Activated CD8-positive, alpha-beta memory T cell treated with anti-CD3 and anti-CD28 coated beads for 1 hour (primary cell): ENCODE measurements at places on chromosomes 16 and 17.

DNA sequence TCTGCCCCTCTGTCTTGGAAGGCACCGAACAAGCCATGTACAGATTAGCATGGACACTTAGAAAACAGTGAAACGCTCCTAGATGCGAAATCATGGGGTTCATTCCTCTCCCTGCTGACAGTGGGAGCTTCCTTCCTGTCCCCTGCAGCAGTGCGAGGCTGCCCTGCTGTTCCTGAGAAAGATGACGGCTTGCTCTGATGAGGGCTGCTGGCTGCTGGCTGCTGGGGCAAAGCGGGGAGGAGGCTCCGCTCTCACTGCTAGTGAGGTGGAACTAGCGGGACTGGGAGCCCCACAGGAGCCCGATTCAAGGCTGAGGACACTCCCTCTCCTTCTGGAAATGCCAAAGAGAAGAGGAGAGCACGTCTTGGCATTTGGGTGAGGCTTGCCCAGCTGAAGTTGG is 25.9 kb upstream of the CACNG4 start:
- no peak for DNase-seq

DNA sequence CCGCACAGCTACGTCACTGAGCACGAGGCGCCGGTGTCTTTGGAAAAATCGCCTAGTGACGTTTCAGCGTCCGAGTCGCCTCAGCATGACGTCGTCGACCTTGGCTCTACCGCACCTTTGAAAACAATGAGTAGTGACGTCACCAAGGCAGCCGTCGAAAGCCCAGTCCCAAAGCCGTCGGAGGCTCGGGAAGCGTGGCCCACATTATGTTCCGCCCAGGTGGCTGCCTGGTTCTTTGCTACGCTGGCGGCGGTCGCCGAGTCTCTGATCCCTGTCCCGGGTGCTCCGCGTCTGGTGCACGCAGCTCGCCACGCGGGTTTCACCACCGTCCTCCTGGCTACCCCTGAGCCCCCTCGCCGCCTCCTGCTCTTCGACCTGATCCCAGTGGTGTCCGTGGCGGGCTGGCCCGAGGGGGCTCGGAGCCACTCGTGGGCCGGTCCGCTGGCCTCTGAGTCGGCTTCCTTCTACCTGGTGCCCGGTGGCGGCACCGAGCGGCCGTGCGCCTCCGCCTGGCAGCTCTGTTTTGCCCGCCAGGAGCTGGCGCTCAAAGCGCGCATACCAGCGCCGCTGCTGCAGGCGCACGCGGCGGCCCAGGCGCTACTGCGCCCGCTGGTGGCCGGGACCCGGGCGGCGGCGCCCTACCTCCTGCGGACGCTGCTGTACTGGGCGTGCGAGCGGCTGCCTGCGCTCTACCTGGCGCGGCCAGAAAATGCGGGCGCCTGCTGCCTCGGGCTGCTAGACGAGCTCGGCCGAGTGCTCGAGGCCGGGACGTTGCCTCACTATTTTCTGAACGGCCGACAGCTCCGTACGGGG is 1.5 kb downstream of the TMEM102 start:
- peak; percentile 55 for DNase-seq

- DNase-seq, result no peak
Measured at GRCh38 chr17:10614536-10615155, 42.5 kb downstream of the MYH3 start.

DNA sequence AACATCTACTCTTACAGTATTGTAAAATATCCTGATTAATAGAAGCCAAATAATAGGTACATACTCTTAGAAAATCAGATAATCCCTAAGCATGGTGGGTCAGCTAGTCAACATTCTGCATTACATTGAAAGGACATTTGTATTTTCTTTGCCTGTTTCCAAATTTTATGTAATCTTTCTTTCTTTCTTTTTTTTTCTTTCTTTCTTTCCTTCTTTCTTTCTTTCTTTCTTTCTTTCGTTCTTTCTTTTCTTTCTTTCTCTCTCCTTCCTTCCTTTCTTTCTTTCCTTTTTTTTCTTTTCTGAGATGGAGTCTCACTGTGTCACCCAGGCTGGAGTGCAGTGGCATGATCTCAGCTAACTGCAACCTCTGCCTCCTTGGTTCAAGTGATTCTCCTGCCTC is 18.9 kb downstream of the ITGB3 start:
- DNase-seq, result no peak

DNA sequence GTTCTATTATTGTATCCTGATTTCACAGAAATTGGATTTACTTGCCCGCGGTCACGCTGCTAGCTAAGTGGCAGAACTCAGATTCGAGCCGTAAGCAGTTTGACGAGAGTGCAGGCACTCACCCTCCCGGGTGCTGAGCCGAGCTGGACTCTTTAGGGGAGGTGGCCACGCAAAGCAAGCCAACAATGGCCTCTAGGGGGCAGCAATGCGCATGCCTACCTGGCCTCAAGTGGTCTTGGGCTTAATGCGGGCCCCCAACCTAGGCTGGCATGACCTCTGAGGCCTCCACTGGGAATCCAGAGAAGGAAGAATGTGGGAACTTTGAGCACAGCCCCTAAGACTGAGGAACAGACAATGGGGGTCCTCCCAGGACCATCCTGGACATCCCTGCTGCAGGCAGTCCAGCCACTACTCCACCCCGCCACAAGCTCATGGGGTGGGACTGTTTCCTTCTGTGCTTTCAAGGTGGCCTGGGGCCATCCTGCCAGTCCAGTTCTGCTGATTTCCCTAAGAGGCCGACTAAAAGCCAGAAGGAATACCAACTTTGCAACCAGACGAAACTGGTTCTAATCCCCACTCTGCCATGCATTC is 276.5 kb downstream of the XYLT1 start:
- peak; percentile 50 for DNase-seq

- DNase-seq, result no peak
Measured at GRCh38 chr17:51901242-51901641, 257.3 kb downstream of the CA10 start.

DNA sequence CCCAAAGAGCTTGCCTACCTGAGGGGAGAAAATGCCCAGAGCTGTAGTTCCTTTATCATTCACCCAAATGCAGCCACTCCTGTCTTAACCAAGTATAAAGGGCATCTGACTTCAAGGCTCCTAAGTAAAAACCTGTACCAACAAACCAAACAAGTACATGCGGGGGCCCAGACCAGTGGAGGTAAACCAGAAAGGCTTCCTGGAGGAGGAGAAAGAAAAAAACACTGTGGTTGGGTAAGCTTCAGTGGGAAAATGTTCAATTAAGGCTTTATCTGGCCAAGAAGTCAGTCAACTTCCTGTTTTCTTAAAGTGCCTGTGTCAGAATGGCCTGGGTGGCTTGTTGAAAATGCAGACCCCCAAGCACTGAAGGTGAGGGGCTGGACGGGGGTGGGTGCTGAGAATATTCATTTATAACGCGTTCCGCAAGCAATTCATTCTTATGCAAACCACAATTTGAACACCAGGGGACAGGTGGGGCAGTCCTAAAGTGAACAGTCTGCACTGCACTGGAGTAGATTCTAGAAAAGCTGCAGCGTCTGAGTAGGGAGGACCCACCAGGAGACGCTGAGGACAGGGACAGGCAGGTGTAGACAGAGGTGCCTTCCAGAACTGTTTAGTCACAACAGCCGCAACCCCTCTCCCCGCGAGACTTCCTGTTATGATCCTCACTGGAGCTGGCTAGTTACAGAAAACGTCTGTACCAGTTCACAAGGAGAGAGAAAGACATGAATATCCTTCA is 467.1 kb downstream of the SOX9 start:
- DNase-seq, result no peak

DNA sequence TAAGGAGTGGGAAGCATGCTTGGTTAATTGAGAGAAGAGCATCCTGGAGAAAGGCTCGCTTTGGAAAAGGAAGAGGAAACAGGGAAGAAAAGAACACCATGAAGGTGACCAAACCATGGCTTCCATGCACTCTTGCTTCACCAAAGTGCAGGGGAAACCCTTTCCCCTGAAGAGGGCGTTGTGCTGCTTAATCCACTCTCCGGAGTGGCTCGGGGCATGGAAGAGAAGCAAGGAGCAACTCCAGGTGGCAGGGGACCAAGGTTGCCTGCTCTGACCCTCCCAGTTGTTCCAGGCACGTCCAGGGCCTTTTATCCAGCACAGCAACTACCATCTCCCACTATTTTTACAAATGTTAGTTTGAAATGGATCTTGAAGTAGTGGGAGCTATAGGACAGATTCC is 108.1 kb downstream of the STX8 start:
- DNase-seq, result no peak

DNA sequence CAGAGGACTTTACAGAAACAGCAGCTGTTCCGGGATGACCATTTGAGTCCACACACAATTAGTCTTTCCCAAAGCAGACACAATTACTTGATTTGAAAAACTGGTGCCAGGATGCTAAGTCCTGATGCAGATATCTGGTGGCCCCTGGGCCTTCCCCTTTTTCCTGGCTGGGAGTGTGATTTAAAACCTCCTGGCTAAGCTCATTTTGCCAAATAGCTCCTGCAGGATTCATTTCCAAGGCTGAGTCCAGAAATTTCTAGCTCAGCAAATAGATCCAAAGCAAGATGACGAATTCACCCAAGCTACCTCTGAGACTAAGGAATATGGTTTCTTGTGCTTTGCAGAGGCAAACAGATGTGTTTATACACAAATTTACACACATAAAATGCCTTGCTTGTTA is 422.2 kb downstream of the CA10 start:
- no peak for DNase-seq

DNA sequence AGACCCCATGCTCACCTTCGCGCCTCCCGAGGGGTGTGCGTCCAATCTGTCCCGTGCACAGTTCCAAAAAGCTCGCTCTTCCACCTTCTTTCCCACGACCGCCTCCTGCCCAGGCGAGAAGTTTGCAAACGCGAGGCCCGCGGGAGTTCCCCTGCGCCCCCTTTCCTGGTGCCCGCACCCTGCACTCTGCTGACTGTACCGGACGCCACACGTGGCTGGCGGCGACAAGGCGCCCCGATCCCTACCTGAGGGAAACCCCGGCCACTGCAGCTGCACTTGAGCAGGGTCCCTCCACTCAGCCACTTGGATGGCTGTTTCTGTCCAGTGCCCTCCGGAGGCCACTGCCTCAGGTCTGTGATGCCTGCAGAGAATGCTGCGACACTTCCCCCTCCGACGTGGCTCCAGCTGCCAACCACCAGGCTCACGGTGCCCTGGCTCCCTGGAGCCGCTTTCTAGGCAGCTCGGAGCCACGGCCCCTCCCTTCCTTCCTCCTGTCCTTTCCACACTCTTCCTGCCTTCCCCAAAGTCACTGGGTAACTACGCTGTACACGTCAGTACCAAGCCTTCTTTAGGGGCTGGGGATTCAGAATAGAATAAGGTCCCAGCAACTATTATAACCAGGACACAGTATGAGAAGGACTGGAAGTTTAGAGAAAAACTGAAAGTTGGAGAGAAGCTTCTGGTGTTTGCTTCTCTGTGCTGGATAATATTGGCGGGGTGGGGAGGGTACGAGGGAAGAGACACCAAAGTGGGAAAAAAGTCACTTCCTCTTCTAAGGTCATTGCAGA is at the start of gene MLKL:
Gene MLKL, minus strand, starts transcription at position 425 of the 788 bp plus-strand sequence. CDS start 5,105 bp downstream, outside the sequence.
- no peak for DNase-seq

DNA sequence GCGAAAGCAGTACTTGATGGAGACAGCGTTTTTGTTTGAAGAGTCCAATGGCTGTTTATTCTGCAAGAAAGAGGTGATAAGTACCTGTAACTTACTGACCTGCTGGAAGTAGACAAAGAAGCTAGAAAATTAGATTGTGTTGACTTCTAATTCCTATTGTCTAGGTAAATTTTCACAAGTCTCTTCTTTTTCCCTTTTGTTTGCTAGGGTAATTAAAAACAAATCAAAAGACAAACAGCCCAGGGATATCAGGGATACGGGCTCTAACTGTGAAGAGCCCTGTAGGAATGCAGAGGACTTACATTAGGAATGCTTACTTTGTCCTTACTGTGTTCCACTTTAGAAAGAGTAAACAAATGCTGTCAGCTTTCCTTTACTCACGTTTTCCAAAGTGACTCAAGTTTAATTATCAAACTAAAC is 7.0 kb downstream of the PSME3IP1 start:
- no peak for DNase-seq

DNA sequence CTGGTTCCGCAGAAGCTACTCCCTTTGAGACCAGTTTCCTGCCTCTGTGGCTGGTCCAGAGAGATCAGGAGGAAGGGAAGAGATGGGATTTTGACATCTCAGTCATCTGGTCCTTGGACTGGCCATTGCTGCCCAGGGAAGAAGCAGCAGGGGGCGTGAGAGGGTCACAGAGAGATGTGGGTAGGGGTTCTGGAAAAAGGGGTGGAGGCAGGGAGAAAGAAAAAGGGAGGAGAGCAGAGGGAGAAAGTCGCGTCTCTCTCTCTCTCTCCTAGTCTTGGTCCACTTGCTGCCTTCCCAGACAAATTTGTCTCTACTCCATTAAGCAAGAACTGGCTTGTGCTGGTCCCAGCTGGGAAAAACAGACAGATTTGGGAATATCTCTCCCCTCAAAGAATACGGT is 4.4 kb downstream of the SHBG start:
- DNase-seq, result no peak

DNA sequence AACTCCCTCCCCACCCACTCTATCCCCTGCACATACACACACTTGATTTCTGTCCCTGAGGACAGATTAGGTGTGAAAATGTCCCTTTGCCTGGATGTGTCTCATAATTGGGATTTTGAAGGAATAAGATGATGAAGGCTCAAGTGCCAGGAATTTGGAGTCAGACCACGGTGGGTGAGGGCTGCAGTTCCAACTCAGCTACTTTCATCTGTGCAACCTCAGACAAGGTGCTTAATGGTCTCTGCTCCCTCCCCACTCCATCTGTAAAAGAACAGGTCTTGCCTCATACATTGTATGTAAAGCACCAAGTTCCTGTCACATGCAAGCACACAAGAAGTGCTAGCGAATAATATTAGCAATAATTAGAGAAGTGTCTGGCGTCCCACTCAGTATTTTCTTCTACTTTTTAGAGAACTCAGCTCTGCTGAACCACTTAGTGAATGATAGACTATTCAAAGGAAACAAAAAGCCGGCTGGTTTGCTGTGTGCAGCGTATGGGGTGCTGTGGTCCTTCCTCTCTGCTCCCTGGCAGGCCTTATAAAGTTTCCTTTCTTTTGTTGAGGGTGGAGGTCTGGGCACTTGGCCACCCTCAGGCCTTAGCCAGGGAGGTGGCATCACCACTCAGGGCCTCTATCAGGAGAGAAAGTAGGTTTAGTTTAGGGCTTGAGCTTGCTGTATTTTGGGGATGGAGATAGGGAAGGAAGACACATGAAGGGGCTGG is 6.4 kb downstream of the TBX4 start:
- DNase-seq, result no peak

- DNase-seq, result no peak
Measured at GRCh38 chr16:12252616-12253015, 276.1 kb downstream of the SNX29 start.

DNA sequence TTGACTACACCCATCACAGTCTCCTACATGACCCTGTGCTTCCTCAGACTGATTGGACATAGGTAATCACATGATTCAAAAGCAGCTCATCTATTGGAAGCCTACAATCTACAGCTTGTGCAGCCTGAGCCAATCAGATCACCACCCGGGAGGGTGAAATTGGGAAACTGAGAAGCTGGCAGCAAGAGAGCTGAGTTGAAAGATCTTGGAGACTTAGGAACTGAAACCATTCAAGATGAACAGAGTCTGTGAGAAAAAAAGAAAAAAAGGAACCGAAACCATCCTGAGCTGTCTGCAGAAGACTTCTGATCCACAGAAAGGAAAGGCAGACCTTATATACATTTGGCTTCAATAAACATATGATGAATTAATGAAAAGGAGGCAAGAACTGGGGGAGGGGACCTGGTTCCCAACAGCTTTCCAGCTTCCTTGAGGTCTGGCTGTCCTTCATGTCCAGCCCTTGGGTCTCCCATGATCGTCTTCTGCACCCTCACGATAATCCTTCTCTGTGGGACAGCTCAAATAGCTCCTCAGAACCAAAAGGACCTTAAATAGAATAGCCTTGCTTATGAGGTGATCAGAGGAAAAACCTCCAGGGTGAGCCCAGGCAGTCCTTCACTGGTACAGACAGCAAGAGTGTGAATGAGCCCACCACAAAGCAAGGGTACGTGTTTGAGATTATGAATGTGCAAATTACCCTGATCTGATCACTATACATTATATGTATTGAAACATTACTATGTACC is 32.6 kb downstream of the PLXDC1 start:
- DNase-seq, result no peak
